ENCODE measurements at places on chromosomes 7 and 10.
A peak's percentile ranks its signal among the peaks of the same experiment; 100 is the strongest.

DNA sequence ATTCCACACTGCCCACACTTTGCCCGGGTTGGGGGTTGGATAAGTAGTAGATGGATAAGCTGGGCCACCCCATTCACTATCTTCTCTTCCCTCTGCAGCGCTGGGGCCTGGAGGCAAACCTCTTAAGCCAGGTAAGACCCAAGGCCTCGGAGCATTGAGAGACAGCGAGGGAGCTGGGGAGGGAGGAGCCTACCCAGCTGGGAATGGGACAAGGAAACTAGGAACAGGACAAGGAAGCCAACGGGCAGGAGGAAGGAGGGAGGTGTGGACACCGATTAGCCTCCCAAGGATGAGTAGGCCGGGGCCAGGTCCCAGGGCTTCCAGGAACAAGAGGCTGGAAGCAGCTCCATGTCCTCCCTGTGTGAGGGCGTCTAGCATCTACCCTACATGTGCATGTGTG is 9.6 kb downstream of the ELN start:
- no peak for DNase-seq

DNA sequence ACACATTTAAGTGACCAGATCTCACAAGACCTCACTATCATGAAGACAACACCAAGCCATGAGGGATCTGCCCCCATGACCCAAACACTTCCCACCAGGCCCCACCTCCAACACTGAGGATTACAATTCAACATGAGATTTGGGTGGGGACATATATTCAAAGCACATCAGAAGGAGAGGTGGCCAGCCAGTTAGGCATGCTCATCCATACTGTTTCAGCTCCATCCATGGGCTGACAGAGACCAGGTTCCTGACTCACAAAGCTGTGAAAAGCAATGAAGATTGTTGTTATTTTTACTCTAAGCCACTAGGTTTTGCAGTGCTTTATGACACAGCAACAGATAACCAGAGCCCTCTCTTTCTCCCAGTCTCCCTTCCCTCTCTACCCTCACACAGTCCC is 36.0 kb downstream of the C10orf71 start:
- no peak for DNase-seq

GRCh38 chr7:45156516-45157272 is 897 bp upstream of the RAMP3 start:
- DNase-seq, result no peak

DNA sequence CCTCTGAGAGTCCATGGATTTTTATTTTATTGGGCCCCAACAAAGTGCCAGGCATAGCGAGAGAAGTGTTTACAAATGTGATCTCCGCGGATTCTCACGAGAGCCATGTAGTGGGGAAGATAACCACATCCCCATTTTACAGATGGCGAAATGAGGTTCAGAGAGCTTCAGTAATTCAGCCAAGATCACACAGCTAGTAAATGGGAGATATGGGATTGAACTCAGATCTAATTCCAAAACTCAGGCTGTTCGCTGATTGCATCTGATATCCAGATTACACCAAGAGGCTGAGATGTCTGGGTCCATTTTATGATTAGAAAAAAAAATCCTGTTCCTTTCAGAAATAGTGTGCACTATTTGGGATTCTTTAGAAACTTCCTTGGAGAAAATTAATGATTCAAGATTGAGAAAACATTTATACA is 1.3 kb downstream of the FAS start:
- DNase-seq, result no peak

GRCh38 chr7:124201768-124202349 is 169.0 kb upstream of the TMEM229A start:
- no peak for DNase-seq

GRCh38 chr7:101218236-101219125 is 516 bp downstream of the ZNHIT1 start:
- DNase-seq, result no peak

- no peak for DNase-seq
These were observed 268.2 kb downstream of the PTEN start for GRCh38 chr10:88131511-88132139.

- DNase-seq, result no peak
These were observed 297.6 kb upstream of the PLXDC2 start for GRCh38 chr10:19518632-19519031.

- no peak for DNase-seq
These were observed 2.4 kb upstream of the PAX2 start for GRCh38 chr10:100742936-100743335.

GRCh38 chr10:128687927-128688549 is 561.8 kb upstream of the MKI67 start:
- DNase-seq, result no peak

GRCh38 chr7:33727315-33727714 is 178.0 kb upstream of the BMPER start:
- DNase-seq, result no peak

DNA sequence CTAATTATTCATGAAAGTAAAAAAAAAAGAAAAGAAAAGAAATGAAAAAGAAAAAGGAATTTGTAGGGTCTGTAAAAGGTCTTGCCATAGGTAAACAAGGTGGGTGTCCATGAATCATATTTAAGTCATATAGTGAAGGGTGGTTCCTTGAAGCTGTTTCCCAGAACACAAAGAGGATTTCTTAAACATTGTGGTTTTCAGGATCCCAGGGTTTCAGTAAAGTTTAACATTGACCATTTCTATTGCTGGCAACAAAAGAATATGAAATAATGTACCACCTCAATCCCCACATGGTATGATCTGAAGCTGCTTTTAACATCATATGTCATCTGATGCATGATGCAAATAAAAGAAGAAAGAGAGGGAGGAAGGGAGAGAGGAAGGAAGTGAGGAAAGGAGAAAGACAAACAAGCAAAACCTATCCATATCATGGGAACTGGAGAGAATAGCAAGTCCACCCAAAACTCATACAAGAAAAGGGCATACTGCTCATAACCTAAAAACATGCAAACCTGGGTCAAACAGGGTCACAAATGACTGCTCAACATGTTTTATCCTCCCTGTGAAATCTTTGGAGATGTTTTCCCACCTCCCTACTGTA is 663.5 kb downstream of the SORCS1 start:
- DNase-seq, result no peak

DNA sequence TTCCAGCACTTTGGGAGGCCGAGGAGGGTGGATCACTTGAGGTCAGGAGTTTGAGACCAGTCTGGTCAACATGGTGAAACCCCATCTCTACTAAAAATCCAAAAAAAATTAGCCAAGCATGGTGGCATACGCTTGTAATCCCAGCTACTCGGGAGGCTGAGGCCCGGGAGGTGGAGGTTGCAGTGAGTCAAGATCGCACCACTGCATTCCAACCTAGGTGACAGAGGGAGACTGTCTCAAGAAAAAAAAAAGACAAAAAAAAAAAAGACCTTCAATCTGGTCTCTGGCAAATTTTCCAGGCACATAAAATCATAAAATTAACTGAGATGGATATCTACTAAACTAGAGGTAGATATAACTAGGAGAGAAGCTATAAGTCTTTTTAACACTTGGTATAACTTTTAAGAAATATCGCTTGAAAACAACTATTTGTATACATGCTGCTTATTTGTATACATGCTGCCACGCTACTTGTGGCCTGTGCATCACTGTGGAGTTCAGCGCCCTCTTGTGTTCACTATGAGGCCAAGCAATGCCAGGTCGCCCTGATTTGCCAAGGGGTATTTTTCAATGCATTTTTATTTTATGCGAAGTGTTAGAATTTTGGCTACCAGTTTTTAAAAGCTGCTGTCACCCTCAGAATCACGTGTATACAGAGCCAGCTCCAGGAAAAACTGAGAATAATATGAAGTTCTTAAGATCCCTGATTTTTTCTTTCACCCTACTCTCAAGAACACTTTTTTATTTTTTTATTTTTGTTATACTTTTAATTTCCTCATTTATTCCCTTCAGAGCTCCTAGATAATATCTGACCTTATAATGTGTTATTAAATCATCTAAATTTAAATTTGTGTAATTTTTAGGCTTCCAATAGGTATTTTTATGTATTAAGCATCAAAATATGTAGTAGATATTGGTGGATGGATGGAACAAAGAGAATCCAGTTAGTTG is 26.7 kb downstream of the CYCS start:
- peak; percentile 36 for DNase-seq

DNA sequence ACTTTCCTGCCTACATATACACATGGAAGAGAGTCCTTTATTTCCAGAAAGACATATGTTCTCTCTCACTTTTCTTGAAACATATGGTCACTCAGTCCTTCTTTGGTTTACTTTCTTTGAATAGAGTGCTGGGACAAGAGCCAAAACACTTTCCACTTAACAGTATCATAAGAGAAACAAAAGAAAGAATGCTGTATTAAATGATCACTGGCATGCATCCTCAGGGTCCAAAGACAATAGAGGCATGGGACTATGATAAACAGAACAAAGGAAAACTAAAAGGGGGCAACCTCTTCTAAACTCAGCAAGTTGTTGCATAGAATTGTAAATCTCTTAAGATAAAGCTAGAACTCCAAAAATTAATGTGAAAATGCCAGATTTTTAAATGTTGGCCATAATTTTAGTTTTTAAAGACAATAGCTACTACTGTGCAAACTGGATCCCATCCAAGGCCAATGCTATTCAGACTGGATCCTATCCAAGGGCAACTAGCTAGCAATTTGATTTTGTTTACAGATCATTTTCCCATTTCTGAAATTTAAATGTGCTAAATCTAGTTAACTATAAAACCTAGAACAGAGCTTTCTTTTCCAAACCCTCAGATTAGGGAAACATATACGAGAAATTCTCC is 687.5 kb downstream of the SORCS3 start:
- DNase-seq, result no peak

DNA sequence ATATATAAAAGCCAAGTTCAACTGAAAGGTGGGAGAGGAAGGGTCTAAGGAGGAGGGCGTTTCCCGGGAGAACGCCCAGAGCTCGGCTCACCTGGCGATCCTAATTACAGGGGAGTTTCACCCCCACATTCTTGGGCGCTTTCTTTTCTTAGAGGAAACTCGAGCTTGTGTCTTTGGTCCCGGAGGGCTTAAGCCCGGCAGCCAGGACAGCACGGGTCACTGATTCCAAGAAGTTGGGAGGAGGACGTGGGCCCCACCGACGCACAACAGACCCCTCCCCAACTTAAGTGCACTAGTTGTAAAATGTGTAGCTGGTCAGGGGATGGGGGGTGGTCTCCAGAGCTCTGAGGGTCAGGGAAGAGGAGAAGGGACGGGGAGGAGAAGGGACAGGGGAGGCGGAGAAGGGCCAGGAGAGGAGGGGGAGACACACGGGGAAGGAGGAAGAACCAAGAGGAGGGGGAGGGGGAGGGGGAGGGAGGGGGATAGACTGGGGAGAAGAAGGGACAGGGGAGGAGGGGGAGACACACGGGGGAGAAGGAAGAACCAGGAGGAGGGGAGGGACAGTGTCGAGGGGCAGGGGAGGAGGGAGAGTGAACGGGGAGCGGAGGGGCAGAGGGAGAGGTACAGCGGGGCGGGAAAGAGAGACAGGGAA is 874 bp downstream of the BAIAP2L1 start:
- DNase-seq, result no peak

GRCh38 chr10:124500757-124501156 is 39.1 kb downstream of the LHPP start:
- DNase-seq, result no peak

DNA sequence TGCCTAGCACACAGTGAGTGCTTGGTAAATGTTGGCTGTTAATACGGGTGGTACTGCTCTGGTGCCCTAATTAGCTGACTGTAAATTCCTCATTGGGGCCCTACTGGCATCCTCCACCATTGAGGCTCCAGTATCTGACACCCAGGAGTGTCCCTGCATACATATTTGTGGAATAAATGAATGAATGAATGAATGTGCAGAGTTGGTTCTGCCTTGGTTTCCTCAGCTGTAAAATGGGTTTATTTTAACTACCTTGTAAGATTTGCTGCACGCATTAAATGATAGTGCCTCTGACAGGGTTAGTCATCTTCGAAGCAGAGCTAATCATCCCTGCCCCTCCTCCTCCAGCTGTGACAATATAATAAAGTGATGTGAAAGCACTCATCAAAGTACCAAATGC is 45.8 kb downstream of the ALDH18A1 start:
- no peak for DNase-seq

DNA sequence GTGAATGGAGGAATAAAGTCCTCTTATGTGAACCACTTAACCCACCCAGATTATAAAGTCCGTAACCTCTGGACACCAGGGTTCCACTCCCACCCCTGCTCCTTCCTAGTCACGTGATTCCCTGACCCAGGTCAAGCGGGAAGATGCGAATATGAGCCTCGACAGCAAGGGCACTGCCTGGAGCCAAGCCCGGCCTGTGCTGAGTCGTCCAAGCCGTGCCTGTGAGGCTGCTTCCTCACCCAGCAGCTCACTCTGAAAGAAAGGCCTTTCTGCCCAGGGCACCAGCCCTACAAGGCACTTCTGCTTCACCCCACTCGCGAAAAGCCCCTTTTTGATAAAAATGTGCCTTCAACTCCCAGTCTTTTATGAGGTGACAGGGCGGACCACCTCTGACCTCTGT is 85.8 kb downstream of the CYTH3 start:
- no peak for DNase-seq

- DNase-seq, result no peak
These were observed 1.9 kb upstream of the C7orf33 start for GRCh38 chr7:148588670-148589131.

GRCh38 chr7:157440346-157441022 is 103.7 kb downstream of the DNAJB6 start:
- no peak for DNase-seq

GRCh38 chr7:17986851-17987250 is 40.8 kb downstream of the PRPS1L1 start:
- no peak for DNase-seq

GRCh38 chr10:123570898-123571515 is 95.1 kb upstream of the GPR26 start:
- no peak for DNase-seq

DNA sequence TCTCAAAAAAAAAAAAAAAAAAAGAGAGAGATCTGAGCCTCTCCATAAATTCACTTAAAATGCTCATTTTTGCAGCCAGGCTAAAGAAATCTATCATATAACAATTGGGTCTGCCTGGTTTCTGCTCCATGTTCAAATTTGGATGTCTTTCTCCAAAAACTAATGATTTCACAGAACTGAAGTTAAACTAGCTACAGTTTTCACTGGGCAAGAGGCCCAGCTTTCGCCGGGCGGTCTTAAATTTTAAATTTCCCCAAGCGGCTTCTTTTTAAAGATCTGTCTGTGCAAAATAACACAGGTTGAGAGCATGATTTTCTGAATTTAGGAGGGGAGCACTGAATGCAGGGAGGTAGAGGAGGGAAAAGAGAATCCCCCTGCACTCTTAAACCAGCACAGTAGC is 603.4 kb downstream of the KCNMA1 start:
- no peak for DNase-seq

GRCh38 chr7:39721345-39721744 is 98.0 kb downstream of the RALA start:
- DNase-seq, result no peak

DNA sequence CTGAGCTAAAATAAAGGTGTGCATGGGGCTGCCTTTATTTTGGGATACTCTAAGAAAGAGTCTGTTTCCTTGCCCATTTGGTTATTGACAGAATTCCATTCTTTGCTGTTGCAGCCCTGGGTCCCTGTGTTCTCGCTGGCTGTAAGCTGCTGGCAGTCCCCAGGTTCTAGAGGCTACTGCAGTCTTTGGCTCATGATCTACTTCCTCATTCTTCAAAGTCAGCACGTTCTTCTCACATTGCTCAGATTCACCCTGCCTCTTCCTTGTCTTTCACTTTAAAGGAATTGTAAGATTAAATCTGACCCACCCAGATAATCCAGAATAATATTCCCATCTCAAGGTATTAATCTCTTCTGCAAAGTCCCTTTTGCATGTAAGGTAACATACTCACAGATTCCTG is 620.3 kb downstream of the CCSER2 start:
- DNase-seq, result no peak
